ENCODE measurements at places on chromosomes 16 and 17. TPM values are rescaled to one million over a fixed set of nuclear protein-coding genes. Genes with fewer than 3 reads are reported as not detected.

DNA sequence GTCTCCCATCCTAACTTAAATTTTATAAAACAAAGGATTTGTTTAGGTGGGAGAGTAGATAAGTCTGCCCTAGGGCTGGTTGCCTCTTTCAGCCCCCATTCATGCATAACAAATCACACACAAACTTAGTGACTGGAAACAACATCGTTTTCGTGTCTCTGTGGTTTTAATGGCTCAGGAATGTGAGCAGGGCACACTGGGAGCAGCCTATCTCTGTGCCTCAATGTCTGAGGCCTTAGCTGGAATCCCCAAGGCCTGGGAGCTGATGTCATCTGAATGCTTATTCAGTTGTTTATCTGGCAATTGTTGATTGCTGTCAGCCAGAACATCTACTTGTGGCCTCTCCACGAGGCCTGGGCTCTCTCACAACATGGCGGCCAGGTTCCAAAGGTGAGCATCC, 101.9 kb upstream of the HSBP1 start:
- DNase-seq = no peak

GRCh38 chr17:3695723-3696411, at the start of gene P2RX5:
Gene P2RX5, minus strand, starts transcription at chr17:3696155. Its CDS starts 150 bp downstream, at chr17:3696005.
- peak; percentile 32 for DNase-seq

DNA sequence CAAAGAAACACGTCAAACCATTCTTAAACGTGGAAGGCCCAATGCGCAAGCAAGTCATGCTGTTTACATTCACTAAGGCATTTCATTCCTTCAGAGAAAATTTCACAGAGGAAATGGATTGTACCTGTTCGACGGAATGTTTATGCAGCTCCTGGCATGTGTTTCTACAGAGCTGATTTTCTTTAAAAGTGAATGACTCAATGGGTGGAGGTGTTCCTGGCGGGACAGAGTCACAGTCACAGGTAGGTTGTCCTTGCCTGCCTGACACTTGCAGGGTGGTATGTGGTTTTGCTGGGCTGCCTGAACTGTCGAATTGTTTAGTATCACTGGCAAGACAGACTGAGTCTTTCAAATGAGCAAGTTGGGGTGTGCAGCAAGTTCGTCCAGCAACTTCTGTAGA, 11.6 kb downstream of the PALB2 start:
- no peak for DNase-seq

GRCh38 chr16:9257843-9258242, 166.4 kb downstream of the HAPSTR1 start:
- no peak for DNase-seq

DNA sequence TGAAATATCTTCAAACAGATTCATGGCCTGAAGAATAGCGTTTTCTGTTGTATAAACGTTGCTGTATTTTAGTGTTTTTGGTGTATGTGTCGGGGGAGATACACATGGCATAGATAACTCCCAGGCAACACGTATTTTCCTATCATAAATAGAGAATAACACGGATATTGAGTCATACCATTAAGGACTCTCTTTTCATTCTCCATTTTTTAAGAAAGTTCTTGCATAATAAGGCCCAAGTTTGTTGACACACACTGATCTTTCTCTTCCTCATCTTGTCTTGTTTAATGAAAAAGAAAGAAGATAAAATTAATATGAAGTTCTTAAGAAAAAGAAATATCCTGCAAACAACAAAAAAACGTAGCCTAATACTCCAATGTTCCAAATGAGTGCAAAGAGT, 13.4 kb downstream of the ABCA8 start:
- no peak for DNase-seq

DNA sequence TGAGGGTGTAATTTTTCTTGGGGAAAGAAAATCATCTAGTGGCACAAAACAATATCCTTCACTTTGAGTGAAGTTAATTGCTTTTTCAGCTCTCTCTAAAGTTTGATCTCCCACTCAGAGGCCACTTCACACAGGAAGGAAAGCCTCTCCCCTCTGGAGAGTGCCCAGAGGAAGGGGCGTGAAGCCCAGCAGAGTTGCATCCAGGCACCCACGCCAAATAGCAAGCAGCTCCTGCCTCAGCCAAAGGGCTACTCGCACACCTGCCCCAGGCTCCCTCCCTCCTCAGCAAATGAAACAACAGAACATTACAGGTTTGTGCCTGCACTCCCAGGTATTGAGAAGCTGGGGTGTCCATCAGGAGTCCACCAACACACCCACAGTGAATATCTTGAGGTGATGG, 183.0 kb upstream of the RPL38 start:
- no peak for DNase-seq

- no peak for DNase-seq
Observed at GRCh38 chr16:72837846-72838585, 209.9 kb downstream of the ZFHX3 start.

GRCh38 chr16:15459791-15460190, 25.4 kb downstream of the BMERB1 start:
- DNase-seq = no peak

ATP1B2 gene
- total RNA-seq = not detected

ABI3 gene
- total RNA-seq = not detected

USP43 gene
- total RNA-seq = 8.1 TPM

C17orf107 gene
- total RNA-seq = 0.36 TPM

WNT3 gene
- total RNA-seq = 4.9 TPM

TEKT1 gene
- not detected for total RNA-seq
